ENCODE measurements at places on chromosomes 7 and 10. TPM values are rescaled to one million over a fixed set of nuclear protein-coding genes. Genes with fewer than 3 reads are reported as not detected.

MUC3A gene
- 0.06 TPM for total RNA-seq

EEF1AKMT2 gene
- total RNA-seq = 12.8 TPM

IL6 gene
- total RNA-seq = 10.9 TPM

EGR2 gene
- 1.8 TPM for total RNA-seq

CFAP46 gene
- 1.8 TPM for total RNA-seq

CPEB3 gene
- 11.6 TPM for total RNA-seq

RELN gene
- 4.1 TPM for total RNA-seq

PLEKHS1 gene
- total RNA-seq = not detected

PCLO gene
- 3.8 TPM for total RNA-seq

MYL10 gene
- not detected for total RNA-seq

SHH gene
- total RNA-seq = not detected

PNLIPRP1 gene
- not detected for total RNA-seq

FAM25A gene
- not detected for total RNA-seq

DNA sequence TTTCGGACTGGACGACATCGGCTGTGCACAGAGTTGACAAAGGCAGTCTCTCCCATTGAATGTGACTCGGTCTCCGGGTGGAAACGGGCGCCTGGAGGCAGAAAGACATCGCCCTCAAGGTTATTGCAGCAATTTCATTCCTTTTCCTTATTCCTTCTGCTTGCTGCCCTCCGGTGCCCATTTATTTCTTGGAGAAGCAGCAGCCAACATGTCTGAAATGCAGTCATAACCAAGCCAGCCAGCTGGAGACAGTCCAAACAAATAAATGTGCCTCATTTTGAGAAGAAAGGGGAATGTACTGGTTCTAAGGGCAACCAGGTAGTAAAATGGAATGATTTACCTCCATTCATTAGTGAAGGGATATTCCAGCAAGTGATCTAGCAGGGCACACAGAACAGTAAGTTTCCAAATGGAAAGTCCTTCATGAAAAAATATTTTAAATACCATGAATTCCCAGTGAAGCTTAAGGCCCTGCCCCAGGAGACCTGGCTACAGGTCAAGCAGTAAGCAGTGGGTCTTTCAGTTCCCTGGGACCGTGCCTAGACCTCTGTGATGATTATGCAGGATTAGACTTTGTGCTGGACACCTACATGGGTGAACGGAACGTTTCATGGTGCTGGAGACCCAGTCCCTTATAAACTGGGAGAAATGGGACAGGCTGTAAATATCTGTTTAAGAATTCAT lies 86.6 kb downstream of the ABLIM1 start:
- no peak for DNase-seq

- no peak for DNase-seq
These were observed 1288.5 kb downstream of the GATA3 start for GRCh38 chr10:9342885-9343570.

GRCh38 chr10:72009425-72010081 lies 45.4 kb downstream of the CHST3 start:
- peak; percentile 95 for DNase-seq

DNA sequence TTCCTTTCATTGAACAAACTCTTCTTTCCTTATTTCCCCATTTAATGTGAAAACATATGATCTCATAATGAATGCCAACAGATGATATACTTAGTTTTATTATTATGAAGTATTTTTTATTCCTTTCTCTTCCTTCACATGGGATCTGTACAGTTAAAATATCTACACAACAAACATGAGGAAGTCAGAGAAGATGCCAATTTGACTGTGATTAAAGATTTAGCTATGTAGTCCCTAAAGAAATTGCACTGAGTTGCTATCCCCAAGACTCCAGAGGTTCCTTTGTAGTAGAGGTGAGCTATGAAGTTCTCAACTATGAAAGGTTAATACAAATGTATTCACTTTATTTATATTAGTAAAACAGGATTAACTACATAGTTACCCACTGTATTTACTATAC lies 60.6 kb upstream of the LRRN3 start:
- no peak for DNase-seq

DNA sequence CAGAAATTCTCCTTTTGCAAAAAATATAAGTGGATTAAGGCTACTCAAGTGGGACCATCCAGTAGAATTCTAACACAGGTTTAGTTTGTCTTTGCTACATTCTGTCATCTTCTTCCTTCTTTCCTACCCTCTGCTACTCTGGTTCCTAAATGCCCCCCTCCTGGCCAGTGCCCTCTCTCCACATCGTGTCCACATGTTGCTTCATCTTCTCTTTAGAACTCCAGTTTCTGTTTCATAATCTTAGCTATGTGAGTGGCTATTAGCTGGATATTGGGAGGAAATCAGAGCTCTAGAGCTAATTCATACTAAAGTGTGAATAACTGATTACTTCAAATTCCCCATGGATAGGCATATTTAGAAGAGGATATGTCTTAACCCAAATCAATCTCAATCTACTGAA lies 528.5 kb downstream of the LRMDA start:
- no peak for DNase-seq

DNA sequence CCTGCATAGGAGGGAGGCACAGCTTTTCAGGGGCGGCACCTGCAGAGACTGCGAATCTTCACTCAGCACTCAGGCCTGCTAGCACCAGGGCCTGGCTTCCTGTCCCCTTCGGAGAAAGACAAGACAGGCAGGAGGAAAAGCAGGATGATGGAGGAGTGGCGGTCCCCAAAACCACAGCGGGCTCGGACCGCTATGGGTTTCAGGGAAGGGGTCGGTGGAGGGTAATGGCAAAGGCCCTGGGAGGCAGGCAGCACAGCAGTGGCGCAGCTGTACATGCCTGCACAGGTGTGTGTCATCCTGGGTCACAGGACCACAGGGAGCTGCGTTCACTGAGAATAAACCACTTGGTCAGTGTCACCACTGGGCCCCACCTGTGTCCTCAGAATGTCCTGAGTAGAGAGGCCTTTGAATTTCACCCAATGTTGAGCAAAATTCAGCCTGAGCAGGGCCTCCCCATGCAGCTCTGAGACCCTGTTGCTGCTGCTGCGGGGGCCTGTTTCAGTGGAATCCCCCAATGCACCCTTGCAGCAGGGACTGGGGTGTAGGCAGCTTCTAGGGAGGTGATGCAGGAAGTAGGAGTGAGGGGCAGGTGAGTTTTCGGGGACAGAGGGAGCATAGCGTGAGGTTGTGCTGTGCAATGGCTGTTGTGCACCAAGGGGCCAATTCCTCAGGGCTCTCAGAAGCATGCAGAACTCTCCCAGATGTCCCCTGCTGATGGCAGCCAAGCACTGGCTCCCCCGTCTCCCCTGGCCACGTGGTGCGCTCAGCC lies 90.6 kb upstream of the PPP2R2D start:
- no peak for DNase-seq

GRCh38 chr7:128906766-128907559 lies 3.5 kb downstream of the KCP start:
- no peak for DNase-seq

DNA sequence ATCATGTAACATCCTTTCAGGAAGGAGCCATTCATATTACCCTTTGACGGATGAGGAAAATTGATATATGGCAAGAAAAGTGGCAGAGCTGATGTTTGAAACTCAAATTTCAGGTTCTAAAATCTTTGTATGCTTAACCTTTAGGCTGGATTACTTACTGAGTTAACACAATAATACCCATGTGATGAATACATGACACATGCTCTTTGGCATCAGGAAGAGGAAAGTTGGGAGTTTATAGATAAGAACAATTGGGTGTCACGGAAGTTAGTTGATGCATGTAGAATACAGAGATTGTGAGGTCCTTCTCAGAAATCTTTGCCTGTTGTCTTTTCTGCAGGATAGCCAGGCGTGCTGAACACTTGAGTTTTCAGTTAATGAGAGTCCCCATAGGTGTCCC lies 572.1 kb upstream of the POM121L12 start:
- DNase-seq = no peak

- DNase-seq = no peak
These were observed 43.6 kb upstream of the BAMBI start for GRCh38 chr10:28633750-28634149.

GRCh38 chr10:66642217-66642616 lies 283.6 kb upstream of the LRRTM3 start:
- DNase-seq = no peak

- no peak for DNase-seq
These were observed 152.4 kb downstream of the GALNT11 start for GRCh38 chr7:152177681-152178404.

GRCh38 chr10:119477444-119477843 lies 65.1 kb downstream of the RGS10 start:
- DNase-seq = no peak

GRCh38 chr10:127349737-127350136 lies 153.3 kb upstream of the INSYN2A start:
- no peak for DNase-seq

DNA sequence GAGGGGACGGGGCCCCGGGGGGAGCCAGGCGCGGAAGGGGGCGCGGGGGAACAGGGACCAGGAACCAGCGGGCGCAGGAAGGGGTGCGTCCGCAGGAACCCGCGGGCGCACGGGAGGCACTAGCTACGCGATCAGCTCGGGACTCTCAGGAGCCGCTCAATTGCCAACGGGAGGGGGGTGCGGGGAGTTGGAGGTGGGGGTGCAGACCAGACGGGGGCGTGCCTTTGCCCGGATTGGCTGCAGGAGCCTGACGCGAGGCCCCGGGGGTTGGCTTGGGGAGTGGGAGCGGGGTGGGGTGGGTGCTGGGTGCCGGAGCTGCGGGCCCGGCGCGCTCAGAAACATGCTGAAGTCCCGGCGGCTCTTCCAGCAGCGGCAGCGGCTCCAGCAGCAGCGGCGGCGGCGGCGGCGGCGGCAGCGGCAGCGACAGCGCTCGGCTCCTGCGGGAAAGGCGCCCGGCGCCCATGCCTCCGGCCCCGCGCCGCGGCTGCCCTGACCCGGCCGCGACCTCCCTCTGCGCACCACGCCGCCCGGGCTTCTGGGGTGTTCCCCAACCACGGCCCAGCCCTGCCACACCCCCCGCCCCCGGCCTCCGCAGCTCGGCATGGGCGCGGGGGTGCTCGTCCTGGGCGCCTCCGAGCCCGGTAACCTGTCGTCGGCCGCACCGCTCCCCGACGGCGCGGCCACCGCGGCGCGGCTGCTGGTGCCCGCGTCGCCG lies at the start of gene ADRB1:
ADRB1 (plus strand) TSS at position 335 of the 715 bp plus-strand sequence; CDS start at position 602, 267 bp downstream.
- DNase-seq = peak; percentile 98

GRCh38 chr10:19922236-19922963 lies 106.2 kb downstream of the PLXDC2 start:
- no peak for DNase-seq

DNA sequence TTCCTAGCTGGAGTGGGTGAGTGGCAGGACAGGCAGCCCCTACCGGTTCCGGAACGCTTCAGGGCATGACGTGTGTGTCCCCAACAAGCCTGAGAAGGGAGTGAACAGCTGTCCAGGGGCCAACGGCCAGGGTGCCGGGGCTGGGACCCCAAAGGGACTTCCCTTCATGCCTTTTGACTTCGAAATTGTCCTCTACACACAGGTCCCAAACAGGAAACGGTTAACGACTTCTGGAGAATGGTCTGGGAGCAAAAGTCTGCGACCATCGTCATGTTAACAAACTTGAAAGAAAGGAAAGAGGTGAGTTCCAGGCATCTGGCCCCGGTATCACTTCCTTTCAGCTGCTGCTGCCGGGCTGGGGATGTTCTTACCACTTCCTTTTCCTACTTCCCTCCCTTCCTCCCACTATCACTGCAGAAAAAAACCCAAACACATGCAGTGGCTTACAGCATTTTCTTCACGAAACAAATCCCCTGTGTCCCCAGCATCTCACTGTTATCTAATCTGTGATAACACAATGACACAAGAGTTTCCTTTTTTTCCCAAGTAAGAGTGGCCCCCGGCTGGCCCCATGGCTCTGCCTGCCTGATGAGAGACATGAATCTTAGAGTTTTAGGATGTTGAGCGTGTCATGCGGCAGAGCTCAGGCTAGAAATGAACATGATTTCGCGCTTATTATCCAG lies 63.2 kb downstream of the MKI67 start:
- DNase-seq = no peak

DNA sequence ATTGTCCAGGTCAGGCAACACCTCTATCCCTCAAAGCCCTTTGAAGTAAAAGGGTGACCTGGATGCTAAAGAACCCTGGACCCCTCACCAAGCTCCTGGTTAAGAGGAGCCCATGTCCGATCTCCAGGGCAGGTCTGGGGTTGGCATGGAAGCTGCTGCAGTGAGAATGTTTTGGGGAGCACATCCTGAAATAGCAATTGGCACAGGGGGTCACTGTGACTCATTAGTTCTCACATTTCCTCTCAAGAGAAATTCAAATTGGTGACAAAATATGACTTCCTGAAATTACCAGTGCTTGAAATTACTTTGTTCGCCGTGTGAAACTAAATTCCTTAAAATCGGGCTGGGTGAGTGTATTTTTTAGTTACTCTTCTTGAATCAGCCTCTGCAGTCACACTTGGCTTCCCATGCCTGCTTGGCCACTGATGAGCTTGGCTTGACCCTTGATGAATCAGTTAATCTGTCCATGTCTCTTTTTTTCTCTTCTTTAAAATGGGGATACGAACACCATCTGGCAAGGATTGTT lies 18.8 kb upstream of the ARHGAP22 start:
- DNase-seq = no peak

DNA sequence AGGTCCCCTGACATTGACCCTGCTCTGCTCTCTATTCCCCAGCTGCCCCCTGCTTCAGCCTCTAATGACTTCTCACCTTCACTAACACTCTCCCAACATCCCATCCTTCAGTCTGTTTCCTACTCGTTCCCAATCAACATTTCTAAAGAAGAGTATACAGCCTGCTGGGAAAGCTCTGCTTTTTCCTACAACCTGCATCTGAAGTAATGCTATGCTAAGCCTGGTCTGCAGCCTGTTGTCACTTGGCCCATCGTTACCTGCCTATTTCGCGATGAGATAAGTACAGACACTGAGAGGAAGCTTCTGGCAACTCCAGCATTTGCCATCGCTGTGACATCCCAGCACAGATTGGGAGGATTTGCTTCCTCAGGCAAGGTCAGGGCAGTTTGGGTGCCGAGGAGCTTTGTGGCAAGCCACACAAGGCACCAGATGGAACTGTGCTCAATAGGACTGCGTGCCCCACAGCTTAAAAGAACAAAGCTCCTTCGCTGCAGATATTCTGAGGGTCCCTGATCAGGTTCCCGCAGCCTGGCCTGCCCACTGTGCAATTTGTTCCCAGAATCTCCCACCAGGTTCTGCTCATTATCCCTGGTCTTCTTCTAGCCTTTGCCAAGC lies 51.4 kb downstream of the PKD1L1 start:
- DNase-seq = no peak

GRCh38 chr7:129652914-129653313 lies 41.4 kb downstream of the NRF1 start:
- no peak for DNase-seq

GRCh38 chr10:26031300-26031699 lies 97.3 kb downstream of the MYO3A start:
- DNase-seq = no peak

- peak; percentile 93 for DNase-seq
These were observed at the start of gene GLI3 for GRCh38 chr7:42236976-42237810. GLI3 (minus strand) TSS chr7:42237209; CDS start chr7:42223253, 13,956 bp downstream.

DNA sequence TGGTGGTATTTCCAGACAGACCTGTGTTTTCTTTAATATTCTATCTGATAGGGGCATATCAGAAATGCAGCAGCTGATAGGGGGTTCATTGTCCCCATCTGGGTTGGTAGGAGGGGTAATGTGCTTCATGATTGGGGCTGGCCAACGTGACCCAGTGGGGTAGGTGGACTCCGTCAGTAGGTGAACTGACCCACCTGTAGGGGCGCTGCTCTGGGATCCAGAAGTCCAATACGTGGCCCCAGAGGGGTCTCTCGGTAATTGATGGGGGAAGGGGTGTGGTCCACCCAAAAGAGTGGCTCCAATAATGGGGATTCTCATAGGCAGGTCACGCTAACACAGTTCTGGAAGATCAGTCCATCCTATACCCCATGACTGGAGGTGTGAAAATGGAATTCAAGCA lies 112.0 kb downstream of the PRLHR start:
- DNase-seq = no peak
